Erythroblast (primary cell): ENCODE measurements at places on chromosomes 5 and 9.
A peak's percentile ranks its signal among the peaks of the same experiment; 100 is the strongest.

DNA sequence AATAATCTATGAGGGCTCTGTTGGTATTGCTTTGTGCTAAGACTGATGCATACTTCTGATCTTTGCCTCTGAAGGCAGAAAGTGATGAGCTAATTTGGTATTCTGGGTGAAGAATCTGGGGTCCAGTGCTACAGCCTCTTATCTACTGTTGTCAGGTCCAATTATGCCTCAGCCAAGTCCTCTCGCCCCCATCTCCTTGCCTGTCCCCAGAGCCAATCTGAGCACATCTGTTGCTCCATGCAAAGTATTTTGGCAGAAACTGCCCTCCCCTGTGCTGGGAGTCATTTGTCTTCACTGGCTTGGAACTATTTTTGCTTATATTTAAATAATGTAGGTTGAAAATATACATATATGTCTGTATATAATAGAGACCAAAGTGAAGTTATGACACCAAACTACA lies 23.4 kb downstream of the LSM11 start:
- no peak for DNase-seq

GRCh38 chr5:117263231-117263630 lies 688.6 kb upstream of the SEMA6A start:
- no peak for DNase-seq

GRCh38 chr9:18978188-18978587 lies 54.8 kb downstream of the SAXO1 start:
- DNase-seq: no peak

DNA sequence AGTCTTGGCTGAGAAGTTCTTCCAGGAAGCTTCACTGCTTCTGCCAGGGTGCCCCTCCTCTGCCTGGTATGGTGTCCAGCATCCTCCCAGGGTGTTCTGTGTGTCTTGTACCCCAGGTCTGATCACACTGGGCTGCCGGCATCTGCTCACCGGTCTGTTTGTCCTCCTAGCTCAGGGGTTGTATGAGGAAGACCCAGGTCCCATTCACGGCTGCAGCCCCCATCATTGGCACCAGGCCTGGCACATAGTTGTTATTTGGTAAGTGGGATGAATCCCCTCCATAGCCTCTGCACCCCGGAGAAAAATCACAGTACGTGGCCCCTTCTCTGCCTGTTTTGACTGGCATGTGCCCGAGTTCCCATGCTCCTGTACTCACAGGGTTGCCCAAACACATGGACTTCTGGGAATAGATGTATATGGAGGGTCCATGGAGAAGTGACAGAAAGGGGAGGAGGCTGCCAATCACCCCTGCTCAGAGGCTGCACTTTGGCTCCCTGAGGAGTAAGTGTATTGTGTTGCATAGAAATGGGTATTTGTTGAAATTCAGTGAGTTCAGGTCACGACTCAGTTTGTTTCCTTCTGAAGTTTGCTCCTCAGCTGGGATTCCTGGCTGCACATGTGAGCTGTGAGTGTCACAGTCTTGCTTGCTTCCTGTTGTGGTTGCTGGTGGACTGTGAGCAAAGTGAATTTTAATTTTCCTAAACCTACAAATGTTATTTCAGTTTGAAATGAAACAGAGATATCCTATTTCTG lies 96.2 kb downstream of the HSPA4 start:
- no peak for DNase-seq

GRCh38 chr5:149147676-149148075 lies 6.4 kb downstream of the ABLIM3 start:
- DNase-seq: no peak

DNA sequence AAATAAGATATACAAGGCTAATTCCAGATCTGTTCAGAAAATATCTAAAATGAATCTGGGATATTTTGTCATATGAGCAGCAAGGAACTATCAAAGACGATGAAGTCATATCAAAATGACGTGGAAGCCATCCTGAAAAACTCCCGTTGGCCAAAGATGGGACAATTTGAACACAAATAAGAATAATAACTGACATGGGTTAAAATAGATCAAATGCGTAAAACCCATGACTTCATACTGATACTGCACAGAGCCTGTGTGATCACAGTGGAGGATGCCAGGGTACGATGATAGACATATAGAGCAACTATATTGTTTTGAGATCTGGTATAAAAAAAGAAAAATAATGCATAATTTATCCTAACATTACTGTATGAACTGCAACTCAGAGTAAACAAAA lies 51.0 kb upstream of the PIP5K1B start:
- no peak for DNase-seq

- no peak for DNase-seq
These were observed 5.5 kb upstream of the SET start for GRCh38 chr9:128683340-128684064.

DNA sequence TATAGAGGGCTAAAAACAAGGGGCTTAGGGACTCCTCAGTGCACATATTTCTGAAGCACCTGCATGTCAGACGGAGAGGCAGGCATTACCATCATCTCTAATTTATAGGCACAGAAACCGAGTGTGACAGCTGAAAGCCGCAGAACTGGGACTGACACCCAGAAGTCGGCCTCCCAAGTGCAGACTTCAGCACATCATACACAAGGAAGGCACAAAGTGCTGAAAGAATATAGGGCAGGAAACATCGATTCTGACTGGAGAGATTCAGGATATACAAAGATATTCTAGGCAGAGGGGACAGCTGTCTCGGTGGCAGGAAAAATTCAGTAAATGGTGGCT lies 11.2 kb downstream of the MRPS27 start:
- no peak for DNase-seq

DNA sequence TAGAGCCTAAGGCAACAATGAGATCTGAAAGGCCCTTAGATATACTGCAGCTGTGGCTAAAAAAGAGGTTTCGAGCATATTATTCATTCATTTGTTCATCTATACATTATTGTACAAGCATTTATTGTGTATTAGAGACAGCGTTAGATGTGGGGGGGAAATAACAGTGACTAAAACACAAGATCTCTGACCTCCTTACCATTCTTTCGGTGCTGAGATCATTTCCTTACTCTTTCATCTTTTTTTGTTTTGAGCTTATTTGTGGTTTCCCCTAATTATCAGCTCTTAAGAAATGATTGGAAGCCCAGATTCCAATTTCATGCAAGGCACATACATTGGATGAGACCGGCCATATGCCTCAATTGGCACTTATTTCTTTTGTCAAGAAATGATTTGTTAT lies 113.2 kb downstream of the SEC61B start:
- DNase-seq: no peak

GRCh38 chr9:127197186-127197860 lies 67.3 kb upstream of the GARNL3 start:
- DNase-seq: no peak

- DNase-seq: no peak
These were observed 51.6 kb downstream of the F2RL2 start for GRCh38 chr5:76571559-76571958.

DNA sequence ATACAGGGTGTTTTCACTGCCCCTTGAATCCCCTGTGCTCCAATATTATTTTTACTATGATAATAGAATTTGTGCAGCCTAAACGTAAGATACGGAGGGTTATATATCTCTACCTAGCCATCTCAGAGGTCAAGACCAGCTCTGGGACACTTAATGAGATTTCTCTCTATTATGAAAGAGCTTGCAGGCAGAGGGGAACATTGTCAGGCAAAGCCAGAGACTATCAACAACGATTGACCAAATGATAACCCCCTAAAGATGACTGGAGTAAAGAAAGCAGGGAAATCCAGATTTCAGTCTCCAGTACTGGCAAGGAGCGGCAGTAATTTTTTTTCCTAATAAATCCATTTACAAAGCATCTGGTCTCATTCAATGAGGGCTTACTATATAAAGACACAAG lies 59.8 kb upstream of the LPAR1 start:
- no peak for DNase-seq

- DNase-seq: peak; percentile 6
These were observed 39.7 kb upstream of the HMGCS1 start for GRCh38 chr5:43352915-43353314.

GRCh38 chr5:143133721-143134120 lies 269.8 kb downstream of the NR3C1 start:
- DNase-seq: no peak

DNA sequence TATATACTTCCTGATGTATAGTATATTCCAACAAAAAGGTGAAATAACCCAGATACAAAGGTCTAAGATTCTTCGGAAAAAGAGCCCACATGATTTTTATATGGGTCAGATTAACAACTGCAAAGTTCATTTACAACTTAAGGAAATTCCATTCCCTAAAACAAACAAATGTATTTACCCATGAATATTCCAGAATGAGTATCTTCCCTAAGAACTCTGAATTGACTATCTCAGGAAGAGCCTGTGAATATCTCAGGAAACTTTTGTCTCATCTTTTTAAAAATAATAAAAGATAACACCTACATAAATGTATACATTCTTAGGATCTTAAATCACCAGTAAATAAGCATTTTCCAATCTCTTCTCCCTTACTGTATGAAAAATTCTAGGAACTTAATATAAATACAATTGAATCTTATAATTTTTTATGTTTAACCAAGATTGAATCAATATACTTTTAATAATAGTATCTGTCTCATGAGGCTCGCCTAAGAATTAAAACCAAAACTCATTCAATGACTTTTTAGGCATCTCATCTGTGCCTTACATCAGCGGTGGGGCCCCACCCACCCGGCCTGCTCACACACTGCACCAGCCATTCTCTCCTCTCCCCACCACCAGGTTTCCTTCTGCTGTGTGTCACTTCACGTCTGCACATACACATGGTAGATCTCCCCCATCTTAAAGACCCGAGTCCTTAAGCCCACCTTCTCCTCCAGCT lies 78.1 kb downstream of the RAPGEF1 start:
- DNase-seq: peak; percentile 17

- DNase-seq: no peak
These were observed 65.9 kb downstream of the SEMA5A start for GRCh38 chr5:9479990-9480389.

DNA sequence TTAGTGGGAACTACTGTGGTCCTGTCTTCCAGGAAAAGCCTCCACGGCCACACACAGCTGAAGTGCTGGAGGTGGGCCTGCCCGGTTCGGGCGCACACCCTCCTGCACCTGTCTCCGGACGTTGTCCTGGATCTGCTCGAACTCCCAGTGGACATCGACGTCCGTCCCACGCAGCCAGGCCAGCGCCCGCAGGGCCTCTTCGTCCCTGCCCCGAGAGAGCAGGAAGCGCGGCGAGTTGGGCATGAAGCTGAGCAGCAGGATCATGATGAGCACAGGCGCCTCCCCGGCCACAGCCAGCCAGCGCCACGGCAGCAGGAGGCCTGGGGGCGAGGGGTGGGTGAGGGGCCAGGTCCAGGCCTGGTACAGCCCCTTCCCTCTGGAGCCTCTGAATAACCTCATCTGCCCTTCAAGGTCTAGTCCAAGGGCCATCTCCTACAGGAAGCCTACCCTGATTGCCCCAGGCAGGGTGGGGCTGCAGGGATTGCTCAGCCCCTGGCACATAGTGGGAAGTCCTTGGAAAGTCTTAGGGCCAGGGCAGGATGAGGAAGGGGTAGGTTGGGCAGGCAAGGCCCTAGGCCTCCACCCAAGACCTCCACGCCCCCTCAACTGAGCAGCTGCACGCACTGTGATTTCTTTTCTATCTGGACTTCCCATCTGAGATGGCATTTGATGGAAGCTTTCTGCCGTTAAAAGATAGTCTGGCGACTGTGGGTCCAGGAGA lies 3.4 kb downstream of the SLC2A6 start:
- DNase-seq: no peak

DNA sequence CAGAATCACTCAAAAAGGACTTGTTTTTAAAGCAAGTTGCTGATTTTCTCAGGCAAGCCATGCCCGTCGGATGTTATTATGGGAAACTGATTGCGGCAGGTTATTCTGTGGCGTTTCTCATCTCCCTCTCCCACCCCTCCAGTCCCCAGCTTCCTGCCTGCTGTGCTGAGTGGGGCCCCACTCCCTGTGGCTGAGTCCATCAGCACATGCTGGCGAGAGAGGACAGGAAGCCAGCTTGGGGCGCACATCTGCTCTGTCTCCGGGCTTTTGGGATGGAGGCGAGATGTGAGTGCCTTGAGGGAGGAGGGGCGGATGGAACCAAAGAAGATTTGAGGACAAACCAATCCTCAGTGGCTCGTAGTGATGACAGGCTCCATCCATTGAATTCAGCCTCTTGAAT lies 108.0 kb downstream of the DAPK1 start:
- no peak for DNase-seq

GRCh38 chr5:124651663-124652513 lies 94.6 kb downstream of the ZNF608 start:
- peak; percentile 81 for DNase-seq

DNA sequence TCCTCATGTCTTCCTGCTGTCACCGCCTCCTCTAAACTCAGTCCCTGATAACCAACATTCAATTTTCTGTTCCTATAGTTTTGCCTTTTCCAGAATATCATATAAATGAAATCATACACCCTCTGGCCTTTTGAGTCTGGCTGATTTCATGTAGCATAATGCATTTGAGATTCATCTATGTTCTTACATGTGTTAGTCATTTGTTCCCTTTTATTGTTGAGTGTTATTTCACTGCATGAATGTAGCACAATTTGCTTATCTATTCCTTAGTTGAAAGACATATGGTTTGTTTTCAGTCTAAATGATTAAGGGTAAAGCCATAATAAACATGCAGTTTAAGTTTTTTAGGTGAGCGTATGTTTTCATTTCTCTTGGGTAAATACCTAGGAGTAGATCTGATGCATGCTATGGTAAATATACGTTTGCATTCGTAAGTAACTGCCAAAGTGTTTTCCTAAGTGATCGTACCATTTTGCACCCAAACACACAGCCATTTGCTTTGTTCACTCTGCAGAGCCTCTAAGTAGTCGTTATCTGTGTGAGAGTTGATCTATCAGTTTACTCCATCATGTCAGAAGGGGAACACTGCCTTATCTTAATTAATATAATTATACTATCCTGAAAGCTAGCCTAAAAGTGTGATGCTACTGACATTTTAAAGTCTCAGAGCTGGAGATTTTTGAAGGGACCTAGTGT lies 460.8 kb downstream of the DMAC1 start:
- no peak for DNase-seq

- DNase-seq: no peak
These were observed 512.9 kb upstream of the KLF4 start for GRCh38 chr9:108002371-108002956.
